Right hindlimb (tissue), 1 donor: ENCODE measurements at places on chromosomes 12 and 14.

- no peak for DNase-seq
Measured at GRCh38 chr12:5948696-5949095, 3.6 kb upstream of the ANO2 start.

GRCh38 chr14:92651758-92652406, 96.5 kb downstream of the LGMN start:
- no peak for DNase-seq

- no peak for DNase-seq
Measured at GRCh38 chr14:63891148-63891975, 38.6 kb downstream of the SYNE2 start.

- no peak for DNase-seq
Measured at GRCh38 chr12:3278681-3279414, 201.7 kb downstream of the TSPAN9 start.

- DNase-seq: no peak
Measured at GRCh38 chr12:132818562-132818961, 10.1 kb downstream of the GOLGA3 start.

DNA sequence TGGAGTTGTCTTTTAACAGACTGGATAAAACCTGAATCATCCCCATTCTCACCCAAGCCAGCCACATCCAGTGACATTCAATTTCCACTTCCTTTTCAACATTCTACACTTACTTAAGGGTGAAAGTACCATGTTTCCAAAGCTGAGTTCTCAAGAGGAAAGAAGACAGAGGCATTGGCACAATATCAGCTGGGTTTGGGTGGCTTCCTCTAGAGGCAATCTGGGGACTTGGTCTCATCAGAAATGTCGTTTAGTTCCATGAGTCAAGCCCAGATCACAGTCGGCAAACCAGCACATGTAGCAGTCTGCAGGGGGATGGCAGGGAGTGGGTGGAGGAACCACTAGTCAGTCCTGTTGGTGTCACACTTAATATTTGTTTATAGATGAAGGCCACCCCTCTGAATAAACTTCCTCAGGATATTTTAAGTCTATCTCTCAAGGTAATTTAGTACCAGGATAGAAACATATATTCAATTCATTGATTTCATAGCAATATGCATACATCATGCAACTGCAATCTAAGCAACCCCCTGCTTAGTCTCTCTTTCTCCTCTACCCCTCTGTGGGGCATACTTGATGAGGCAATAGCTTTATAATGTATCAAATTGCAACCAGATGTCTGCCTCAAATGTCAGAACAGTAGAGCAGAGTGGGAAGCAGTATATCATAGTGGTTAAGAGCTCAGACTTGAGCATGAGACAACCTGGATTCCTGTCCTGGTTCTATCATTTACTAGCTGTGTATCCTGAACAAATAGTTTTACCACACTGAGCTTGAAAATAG, 3.0 kb downstream of the SRRM4 start:
- no peak for DNase-seq

- DNase-seq: peak; percentile 12
Measured at GRCh38 chr14:105850853-105851581, 324.6 kb downstream of the TMEM121 start.

GRCh38 chr12:66352197-66352596, 49.9 kb downstream of the HELB start:
- peak; percentile 38 for DNase-seq

GRCh38 chr14:93034671-93034994, 81.1 kb downstream of the ITPK1 start:
- no peak for DNase-seq

DNA sequence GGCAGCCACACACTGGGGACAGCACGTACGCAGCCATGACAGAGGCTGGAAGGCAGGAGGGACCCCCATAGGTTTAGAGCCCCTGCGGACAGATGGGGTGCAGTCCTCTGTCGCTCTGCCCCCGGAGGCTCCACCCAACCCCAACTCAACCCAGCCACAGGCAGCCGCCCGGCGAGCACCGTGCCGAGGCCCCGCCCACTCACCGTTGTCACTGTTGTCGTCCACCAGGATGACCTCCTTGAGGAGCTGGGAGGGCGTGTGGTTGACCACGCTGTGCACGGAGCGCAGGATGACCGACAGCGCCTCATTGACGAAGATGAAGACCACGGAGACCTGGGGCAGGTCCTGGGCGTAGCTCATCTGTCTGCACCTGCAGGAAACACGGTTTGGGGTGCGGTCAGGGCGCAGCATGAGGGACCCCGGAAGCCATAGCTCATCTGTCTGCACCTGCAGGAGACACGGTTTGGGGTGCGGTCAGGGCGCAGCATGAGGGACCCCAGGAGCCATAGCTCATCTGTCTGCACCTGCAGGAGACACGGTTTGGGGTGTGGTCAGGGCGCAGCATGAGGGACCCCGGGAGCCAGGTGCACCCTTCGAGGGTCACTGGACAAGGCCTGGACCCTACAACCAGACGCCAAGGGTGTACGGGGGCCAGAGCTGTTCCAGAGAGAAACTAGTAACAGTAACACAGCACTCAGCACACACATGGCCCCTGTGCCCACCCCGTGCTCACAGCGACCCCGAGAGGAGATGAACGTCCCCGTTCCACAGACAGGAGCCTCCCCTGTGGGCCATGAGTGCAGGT, 66.9 kb downstream of the GALNT9 start:
- DNase-seq: no peak

DNA sequence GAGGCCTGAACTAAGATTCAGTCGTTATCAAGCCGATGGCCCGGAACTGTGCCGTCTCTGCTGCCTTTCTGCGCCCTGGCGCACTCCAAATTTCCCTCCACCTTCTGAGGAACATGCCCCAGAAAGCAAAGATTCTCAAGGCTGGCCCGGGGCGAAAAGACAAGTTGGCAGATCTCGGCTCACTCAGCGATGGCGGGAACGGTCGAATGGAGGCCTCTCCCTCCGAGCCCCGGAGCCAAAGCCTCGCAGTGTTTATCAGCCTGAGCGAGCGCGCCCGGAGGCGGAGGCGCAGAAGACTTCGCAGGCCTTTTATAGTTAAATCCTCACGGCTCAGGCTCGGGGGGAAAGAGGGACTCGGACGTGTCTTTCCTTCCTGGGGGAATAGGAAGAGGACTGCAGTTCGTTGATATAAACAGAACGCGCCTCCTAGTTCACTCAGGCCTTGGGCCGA, 5.6 kb downstream of the TBX5 start:
- DNase-seq: no peak

DNA sequence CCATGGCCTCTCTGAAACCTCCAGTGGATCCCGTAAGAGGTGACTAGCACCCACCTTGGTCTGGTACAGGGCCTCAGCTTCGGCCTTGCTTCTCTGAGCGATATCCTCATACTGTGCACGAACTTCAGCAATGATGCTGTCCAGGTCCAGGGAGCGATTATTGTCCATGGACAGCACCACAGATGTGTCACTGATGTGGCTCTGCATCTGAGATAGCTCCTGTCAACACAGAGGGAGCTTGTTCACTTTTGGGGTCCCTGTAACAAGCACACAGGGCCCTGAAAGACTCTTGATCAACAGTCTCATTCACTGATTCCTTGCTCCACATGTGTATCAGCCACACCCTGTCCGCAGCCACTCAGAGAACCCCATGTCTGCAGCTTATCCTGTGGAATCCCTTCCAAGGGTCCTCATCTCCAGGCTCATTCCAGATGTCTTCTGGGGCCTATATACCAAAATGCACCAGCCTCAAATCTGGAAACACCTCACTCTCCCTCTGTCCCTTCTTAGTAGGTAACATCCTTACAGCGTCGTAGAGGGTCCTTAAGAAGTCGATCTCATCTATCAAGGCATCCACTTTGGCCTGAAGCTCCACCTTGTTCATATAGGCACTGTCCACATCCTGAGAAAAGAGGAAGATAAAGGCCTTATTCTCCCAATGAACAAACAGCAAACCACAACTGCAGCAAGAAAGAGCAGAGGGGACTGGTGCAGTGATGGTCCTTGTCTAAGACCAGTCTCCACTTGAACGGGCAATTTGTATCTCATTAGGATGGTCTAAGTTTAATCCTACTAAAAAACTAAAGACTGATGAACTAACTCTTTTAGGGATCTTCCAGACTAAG, 3.5 kb downstream of the KRT3 start:
- DNase-seq: no peak

- DNase-seq: no peak
Measured at GRCh38 chr12:13940335-13940865, 41.0 kb downstream of the GRIN2B start.

DNA sequence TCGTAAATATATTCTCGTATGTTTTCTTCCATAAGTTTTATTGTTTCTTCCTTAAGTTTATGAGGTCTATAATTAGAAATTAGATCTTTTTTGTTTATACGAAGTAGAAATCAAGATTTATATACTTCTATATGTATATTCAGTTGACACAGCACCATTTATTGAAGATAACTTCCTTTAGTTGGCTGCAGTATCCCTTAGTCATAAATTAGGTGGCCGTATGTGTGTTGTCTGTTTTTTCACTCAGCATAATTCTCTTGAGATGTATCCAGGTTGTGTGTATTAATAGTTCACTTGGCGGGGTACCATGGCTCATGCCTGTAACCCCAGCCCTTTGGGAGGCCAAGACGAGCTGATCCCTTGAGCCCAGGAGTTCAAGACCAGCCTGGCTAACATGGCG, 40.5 kb downstream of the CFAP54 start:
- DNase-seq: no peak

DNA sequence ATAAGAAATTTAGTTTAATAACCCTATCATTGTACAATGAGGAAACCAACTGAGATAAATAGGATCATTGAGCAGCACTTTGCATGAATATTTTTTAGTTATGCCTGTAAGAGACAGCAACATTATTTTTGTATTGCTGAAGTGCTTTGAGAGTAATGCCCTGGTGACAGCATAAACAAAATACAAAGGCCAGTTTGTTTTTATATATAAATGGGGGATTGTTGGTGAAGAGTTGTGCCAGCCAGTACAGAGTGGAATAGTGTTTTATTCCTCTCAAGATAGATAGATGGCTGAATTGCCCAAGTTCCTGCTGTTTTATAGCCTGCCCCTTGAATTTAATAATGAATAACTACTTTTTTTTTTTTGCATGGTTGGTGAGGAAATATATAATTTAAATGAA, 101.8 kb downstream of the CNTN1 start:
- DNase-seq: no peak
